ENCODE measurements at places on chromosomes 13 and 19. TPM values are rescaled to one million over a fixed set of nuclear protein-coding genes. Genes with fewer than 3 reads are reported as not detected.

- no peak overlapping the region for H3K4me3 ChIP-seq
- H3K36me3 ChIP-seq: no peaks in the 10 kb centered on the region
- no peak for DNase-seq
- no peaks in the 10 kb centered on the region for H3K27me3 ChIP-seq
Observed at GRCh38 chr13:100378533-100378932, 210.1 kb downstream of the GGACT start.

GRCh38 chr19:2624537-2625091 lies 77.9 kb downstream of the GNG7 start:
- no peak overlapping the region for H3K4me3 ChIP-seq
- peak overlapping the region; percentile 28 for H3K27ac ChIP-seq
- DNase-seq: no peak
- H3K36me3 ChIP-seq: no peaks in the 10 kb centered on the region

DNA sequence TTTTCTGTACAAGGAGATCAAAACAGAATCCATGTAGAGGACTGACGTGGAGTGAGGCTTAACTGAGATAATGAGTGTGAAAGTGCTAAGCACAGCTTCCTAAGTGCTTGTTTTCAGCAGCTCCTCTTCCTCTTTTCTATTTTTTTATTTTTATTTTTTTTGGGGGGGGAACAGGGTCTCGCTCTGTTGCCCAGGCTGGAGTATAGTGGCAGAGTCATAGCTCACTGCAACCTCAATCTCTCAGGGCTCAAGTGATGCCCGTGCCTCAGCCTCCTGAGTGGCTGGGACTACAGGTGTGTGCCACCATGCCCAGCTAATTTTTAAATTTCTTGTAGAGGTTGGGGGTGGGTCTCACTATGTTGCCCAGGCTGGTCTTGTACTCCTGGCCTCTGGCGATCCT lies 5.6 kb upstream of the FOSB start:
- no peaks in the 10 kb centered on the region for H3K36me3 ChIP-seq
- H3K4me3 ChIP-seq: no peak overlapping the region
- peaks cover 21% of the 10 kb centered on the region for H3K4me1 ChIP-seq
- no peak overlapping the region for H3K27ac ChIP-seq
- no peak for DNase-seq

GRCh38 chr19:5953680-5954213 lies 24.2 kb downstream of the RANBP3 start:
- no peak for DNase-seq
- H3K27me3 ChIP-seq: no peaks in the 10 kb centered on the region
- peaks cover 17% of the 10 kb centered on the region for H3K36me3 ChIP-seq
- H3K4me3 ChIP-seq: no peak overlapping the region
- H3K27ac ChIP-seq: no peak overlapping the region

DNA sequence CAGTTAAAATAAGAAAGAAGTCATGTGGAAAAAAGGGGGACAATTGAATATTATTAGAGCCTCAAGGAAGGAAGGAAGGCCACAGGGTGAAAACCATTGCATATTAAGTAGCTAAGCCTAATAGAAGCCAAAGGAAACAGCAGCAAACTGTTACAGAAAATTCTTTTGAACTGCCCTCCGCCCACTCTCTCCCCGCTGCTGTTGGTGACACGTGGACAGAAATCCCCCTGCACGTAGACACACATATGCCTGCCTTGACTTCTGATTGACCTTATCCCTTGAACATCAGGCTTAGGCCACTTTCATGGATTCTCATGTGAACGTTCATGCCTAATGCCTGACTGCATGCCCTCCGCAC lies 229.1 kb downstream of the KCNRG start:
- no peak for DNase-seq
- H3K4me3 ChIP-seq: peak overlapping the region; percentile 33
- peaks cover 26% of the 10 kb centered on the region for H3K4me1 ChIP-seq
- H3K27ac ChIP-seq: peak overlapping the region; percentile 33
- H3K36me3 ChIP-seq: no peaks in the 10 kb centered on the region

- no peak overlapping the region for H3K27ac ChIP-seq
- H3K36me3 ChIP-seq: no peaks in the 10 kb centered on the region
- no peaks in the 10 kb centered on the region for H3K4me1 ChIP-seq
- no peak overlapping the region for H3K4me3 ChIP-seq
- H3K27me3 ChIP-seq: no peaks in the 10 kb centered on the region
- DNase-seq: no peak
Observed at GRCh38 chr13:111484959-111485358, 164.5 kb downstream of the TEX29 start.

DNA sequence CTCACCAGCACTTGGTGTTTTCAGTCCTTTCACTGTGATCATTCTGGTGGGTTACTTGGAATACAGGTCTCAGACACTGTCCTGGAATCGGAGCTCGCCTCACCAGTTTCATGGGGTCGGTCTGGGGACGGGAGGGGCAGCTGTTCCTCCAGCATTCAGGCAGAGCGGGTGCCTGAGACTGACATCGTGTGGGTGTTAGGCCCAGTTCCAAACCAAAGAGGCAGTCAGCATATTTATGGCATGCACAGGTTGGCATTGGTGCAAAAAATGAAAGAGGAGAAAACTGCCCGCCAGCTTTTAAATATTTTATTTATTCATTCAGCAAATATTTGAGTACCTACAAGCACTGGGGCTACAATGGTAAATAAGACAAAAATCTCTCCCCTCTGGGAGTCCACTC lies 20.1 kb downstream of the PLEKHF1 start:
- H3K4me1 ChIP-seq: peaks cover 6% of the 10 kb centered on the region
- no peak for DNase-seq
- no peak overlapping the region for H3K4me3 ChIP-seq
- no peak overlapping the region for H3K27ac ChIP-seq
- no peaks in the 10 kb centered on the region for H3K36me3 ChIP-seq

DNA sequence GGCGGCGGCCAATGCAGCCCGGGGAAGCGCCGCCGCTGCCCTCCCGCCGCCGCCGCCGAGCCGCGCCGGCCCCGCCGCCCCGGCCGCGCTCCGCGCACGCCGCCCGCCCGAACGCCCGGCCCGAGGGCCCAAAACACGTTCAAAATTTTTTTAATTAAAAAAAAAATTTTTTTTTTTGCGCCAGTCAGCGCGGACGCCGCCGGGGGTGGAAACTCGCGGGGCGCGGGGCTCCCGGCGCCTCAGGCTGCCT lies 468 bp downstream of the HMGB1 start:
- peak overlapping the region; percentile 99 for H3K27ac ChIP-seq
- no peak for DNase-seq
- H3K27me3 ChIP-seq: no peaks in the 10 kb centered on the region
- peaks cover 26% of the 10 kb centered on the region for H3K36me3 ChIP-seq
- H3K4me3 ChIP-seq: peak overlapping the region; percentile 80

GRCh38 chr13:77415253-77416071 lies 88.6 kb upstream of the MYCBP2 start:
- H3K4me3 ChIP-seq: no peak overlapping the region
- H3K36me3 ChIP-seq: no peaks in the 10 kb centered on the region
- no peak for DNase-seq
- no peaks in the 10 kb centered on the region for H3K27me3 ChIP-seq
- H3K27ac ChIP-seq: no peak overlapping the region

- DNase-seq: no peak
- H3K27me3 ChIP-seq: no peaks in the 10 kb centered on the region
- H3K4me1 ChIP-seq: no peaks in the 10 kb centered on the region
- H3K4me3 ChIP-seq: no peak overlapping the region
- H3K36me3 ChIP-seq: no peaks in the 10 kb centered on the region
Observed at GRCh38 chr13:51435002-51435578, 17.7 kb downstream of the INTS6 start.

DNA sequence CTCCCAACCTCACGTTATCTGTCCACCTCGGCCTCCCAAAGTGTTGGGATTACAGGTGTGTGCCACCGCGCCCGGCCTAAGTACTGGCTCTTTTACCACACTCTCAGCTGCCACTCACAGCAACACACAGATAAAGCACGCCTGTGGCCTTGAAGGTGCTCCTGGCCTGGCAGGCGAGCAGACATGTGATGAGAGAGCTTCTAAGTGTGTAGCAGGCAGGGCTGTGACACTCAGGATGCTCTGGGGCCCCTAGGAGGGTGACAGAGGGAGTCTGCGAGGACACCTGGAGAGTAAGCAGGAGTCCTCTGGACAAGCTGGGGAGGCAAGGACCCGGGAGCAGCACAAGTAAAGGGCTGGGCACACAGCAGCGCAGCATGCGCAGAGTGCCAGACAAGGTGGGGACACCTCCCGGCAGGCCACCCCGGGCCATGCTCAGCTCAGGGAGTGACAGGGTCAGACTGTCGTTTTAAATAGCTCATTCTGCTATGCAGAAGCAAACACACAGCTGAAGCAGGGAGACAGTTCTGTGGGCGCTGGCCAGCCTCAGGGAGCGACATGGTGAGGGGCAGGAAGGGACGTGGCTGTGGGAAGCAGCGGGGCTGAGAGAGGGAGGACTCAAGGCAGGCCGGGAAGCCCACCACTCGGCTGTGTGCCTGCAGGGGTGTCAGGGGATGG lies 26.5 kb downstream of the MED26 start:
- H3K27me3 ChIP-seq: no peaks in the 10 kb centered on the region
- no peak overlapping the region for H3K27ac ChIP-seq
- H3K36me3 ChIP-seq: no peaks in the 10 kb centered on the region
- peaks cover 1% of the 10 kb centered on the region for H3K4me1 ChIP-seq
- no peak for DNase-seq

- H3K36me3 ChIP-seq: no peaks in the 10 kb centered on the region
- H3K27me3 ChIP-seq: no peaks in the 10 kb centered on the region
- H3K4me1 ChIP-seq: no peaks in the 10 kb centered on the region
- DNase-seq: no peak
- no peak overlapping the region for H3K4me3 ChIP-seq
- H3K27ac ChIP-seq: no peak overlapping the region
Observed at GRCh38 chr19:29966588-29967249, 24.7 kb downstream of the URI1 start.

DNA sequence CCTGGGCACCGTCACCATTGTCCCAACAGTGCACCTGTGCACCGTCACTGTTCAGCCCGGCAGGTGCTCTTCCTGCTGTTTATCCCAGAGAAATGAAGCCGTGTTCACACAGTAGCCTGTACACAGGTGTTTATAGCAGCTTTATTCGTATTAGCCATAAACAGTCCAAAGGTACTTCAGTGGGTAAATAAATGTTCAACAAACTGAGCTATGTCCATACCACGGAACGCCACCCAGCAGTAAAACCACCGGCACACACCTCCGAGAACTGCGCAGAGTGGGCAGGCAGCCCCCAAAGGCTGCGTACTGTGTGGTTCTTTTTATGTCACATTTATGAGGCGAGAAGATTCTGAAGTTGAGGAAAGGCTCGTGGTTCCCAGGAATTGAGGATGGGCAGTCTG lies 44.9 kb upstream of the DCUN1D2 start:
- DNase-seq: no peak
- H3K36me3 ChIP-seq: no peaks in the 10 kb centered on the region
- no peaks in the 10 kb centered on the region for H3K4me1 ChIP-seq
- no peak overlapping the region for H3K27ac ChIP-seq

GRCh38 chr13:50529154-50529882 lies 314.2 kb downstream of the DLEU7 start:
- H3K27me3 ChIP-seq: no peaks in the 10 kb centered on the region
- peak; percentile 65 for DNase-seq
- H3K4me1 ChIP-seq: peaks cover 32% of the 10 kb centered on the region
- H3K27ac ChIP-seq: peak overlapping the region; percentile 92
- no peaks in the 10 kb centered on the region for H3K36me3 ChIP-seq

DGKH gene
- 9.2 TPM for total RNA-seq

TMEM59L gene
- total RNA-seq: 14.3 TPM

MUC16 gene
- 0.12 TPM for total RNA-seq

PRR20D gene
- total RNA-seq: not detected

KIR3DL2 gene
- total RNA-seq: not detected
